GM23338 (cell line): ENCODE measurements at places on chromosomes 5 and 9. TPM values are rescaled to one million over a fixed set of nuclear protein-coding genes. Genes with fewer than 3 reads are reported as not detected.
A peak's percentile ranks its signal among the peaks of the same experiment; 100 is the strongest.

- H3K27me3 ChIP-seq = no peaks in the 10 kb centered on the region
- H3K27ac ChIP-seq = no peak overlapping the region
- no peak for DNase-seq
- no peak overlapping the region for H3K4me3 ChIP-seq
Observed at GRCh38 chr9:21549890-21550289, 67.8 kb upstream of the IFNE start.

GRCh38 chr5:75438722-75439121, 72.7 kb downstream of the CERT1 start:
- no peaks in the 10 kb centered on the region for H3K4me1 ChIP-seq
- no peaks in the 10 kb centered on the region for H3K36me3 ChIP-seq
- H3K27me3 ChIP-seq = no peaks in the 10 kb centered on the region
- H3K27ac ChIP-seq = no peak overlapping the region

DNA sequence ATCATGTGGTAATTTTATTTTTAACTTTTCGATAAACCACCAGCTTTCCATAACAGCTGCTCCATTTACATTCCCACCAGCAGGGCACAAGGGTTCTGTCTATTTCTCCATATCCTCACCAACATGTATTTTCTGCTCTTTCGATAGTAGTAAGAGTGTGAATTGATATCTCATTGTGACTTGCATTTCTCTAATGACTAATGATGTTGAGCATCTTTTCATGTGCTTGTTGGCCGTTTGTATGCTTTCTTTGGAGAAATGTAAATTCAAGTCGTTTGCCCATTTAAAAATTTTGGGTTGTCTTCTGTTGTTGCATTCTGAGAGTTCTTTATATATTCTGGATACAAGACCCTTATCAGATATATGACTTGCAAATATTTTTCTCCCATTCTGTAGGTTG, 45.9 kb downstream of the PSD2 start:
- H3K4me3 ChIP-seq = no peak overlapping the region
- H3K36me3 ChIP-seq = no peaks in the 10 kb centered on the region
- no peak overlapping the region for H3K27ac ChIP-seq
- H3K27me3 ChIP-seq = peaks cover 21% of the 10 kb centered on the region
- no peak for DNase-seq
- no peaks in the 10 kb centered on the region for H3K4me1 ChIP-seq

DNA sequence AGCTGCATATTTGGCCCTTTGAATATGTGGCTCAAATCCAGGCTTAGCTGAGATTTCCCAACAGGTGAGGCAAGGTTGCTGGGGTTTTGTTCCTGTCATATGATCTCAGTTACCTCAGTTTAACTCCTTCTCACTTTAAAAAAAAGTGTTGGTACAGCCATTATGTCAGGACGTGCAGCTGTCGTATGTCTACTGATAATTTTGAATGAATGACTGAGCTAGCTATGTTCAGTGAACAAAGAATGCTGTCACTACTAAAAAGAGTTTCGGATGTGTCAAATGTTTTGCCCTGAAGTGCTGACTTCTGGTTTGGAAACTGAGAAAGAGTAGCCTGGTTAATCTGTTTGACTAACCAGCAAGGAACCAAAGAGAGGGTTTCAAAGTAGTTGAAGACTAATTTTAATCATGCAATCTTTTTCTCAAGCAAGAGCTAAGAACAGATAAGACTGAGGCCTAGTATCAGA, 106.3 kb upstream of the NR3C1 start:
- no peaks in the 10 kb centered on the region for H3K36me3 ChIP-seq
- no peak for DNase-seq
- no peaks in the 10 kb centered on the region for H3K27me3 ChIP-seq
- no peaks in the 10 kb centered on the region for H3K4me1 ChIP-seq

- H3K36me3 ChIP-seq = no peaks in the 10 kb centered on the region
- H3K4me3 ChIP-seq = no peak overlapping the region
- no peaks in the 10 kb centered on the region for H3K4me1 ChIP-seq
- H3K27me3 ChIP-seq = no peaks in the 10 kb centered on the region
- no peak overlapping the region for H3K27ac ChIP-seq
Observed at GRCh38 chr9:18299449-18299848, 174.5 kb upstream of the ADAMTSL1 start.

DNA sequence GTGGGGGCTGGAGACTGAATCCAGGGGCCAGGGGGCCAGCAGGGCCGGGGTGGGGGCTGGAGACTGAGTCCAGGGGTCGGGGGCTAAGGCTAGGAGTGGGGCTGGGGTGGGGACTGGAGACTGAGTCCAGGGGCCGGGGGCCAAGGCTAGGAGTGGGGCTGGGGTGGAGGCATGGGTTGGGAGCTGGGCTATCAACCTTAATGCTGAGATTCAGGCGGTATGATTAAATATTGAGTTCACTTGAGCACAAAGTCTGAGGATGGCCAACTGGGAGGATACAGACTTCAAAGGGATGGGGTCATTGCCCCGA, 17.0 kb upstream of the LRRC14B start:
- H3K4me1 ChIP-seq = no peaks in the 10 kb centered on the region
- no peak for DNase-seq
- H3K4me3 ChIP-seq = no peak overlapping the region
- no peaks in the 10 kb centered on the region for H3K27me3 ChIP-seq
- no peaks in the 10 kb centered on the region for H3K36me3 ChIP-seq

DNA sequence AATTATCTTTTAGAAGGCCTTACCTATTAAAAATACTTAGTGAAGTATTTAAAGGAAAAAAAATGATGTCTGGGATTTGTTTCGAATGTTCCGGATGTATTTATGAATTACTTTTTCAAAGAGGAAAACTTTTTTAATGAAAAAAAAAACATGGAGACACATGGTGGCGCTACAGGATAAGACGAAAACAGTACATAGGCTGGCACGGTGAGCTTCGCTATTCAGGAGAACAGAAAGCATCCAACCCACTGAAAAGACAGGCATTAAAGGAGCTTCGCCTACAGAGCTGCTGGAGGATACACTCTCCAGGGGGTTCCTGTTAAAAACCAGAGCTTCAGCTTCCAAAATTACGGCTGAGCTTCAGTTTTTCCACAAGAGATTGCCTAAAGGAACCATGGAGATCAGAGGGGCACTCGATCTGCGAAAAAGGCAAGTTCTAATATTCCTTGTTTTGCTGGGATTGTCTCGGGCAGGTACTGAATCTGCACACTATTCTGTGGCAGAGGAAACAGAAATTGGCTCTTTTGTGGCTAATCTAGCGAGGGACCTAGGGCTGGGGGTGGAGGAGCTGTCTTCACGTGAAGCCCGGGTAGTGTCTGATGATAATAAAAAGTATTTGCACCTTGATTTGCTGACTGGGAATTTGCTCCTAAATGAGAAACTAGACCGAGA, at the start of gene PCDHB14:
TSS of gene PCDHB14 (plus strand) at position 232 of the 672 bp plus-strand sequence. CDS start at position 395, 163 bp downstream.
- H3K4me1 ChIP-seq = no peaks in the 10 kb centered on the region
- H3K4me3 ChIP-seq = peak within 1 kb of the TSS; percentile 19
- H3K36me3 ChIP-seq = no peaks in the 10 kb centered on the region
- DNase-seq = peak; percentile 91
- H3K27ac ChIP-seq = no peak within 1 kb of the TSS

DNA sequence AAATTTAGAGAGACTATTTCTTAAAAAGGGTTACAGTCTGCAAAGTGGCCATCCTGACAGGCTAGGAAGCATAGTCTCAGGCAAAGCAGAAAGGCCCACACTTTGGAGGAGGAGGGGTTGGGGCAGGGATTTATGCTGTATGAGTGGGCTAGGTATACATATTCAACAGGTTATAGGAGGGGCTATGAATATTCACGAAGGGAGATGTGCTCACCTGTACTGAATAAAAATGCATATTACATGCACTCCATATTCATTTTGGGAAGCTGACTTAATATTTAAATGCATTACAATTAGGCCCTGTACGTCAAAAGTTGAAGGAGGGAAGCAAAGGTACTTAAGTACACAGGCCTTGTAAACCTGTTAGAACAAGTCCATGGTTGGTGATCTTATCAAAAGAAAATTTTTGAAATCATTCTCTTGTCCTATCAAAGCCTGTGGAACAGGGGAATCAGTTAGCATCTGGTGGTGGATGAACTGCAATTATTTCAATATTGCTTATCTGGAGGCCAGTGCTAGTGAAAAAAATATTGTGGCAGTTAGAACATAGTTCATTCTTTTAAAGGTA, 1.6 kb downstream of the CENPP start:
- H3K4me3 ChIP-seq = no peak overlapping the region; the same call in 1 of the 2 replicates
- 0 out of 2 replicates have a peak overlapping the region, but pooled peaks have one; percentile 42 for H3K27ac ChIP-seq
- H3K27me3 ChIP-seq = no peaks in the 10 kb centered on the region
- peaks cover 10% of the 10 kb centered on the region for H3K36me3 ChIP-seq
- peaks cover 19% of the 10 kb centered on the region for H3K4me1 ChIP-seq

GRCh38 chr9:117400171-117400570, 14.7 kb downstream of the ASTN2 start:
- no peaks in the 10 kb centered on the region for H3K27me3 ChIP-seq
- peak; percentile 64 for DNase-seq
- H3K4me1 ChIP-seq = peaks cover 35% of the 10 kb centered on the region
- no peak overlapping the region for H3K27ac ChIP-seq
- H3K4me3 ChIP-seq = no peak overlapping the region
- no peaks in the 10 kb centered on the region for H3K36me3 ChIP-seq

DNA sequence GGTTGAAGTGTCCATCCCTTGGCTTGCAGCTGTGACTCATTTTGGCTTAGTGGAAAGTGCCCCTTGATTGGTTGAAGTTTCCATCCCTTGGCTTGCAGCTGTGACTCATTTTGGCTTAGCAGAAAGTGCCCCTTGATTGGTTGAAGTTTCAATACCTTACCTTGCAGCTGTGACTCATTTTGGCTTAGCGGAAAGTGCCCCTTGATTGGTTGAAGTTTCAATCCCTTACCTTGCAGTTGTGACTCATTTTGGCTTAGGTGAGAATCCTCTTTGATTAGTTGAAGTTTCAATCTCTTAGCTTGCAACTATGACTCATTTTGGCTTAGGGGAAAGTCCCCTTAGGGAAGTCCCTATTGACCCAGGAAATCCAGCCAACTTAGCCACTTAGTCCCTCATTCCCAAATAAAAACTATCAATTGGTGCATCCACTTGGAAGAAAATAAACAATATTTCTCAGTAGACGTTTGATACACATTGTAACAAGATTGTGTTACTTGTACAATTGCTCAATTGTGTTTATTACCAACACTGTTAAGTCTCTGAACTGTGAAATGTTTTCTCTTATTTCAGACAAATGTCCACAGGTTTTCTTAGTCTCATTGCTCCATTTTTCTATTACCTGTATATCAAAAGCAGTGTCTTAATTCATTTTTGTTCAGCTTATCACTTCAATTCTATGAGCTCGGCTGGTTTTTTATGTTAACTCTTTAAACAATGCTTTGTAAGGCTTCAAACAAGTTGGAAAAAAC, 2308.8 kb upstream of the ACO1 start:
- H3K4me3 ChIP-seq = no peak overlapping the region
- no peak overlapping the region for H3K27ac ChIP-seq
- no peaks in the 10 kb centered on the region for H3K27me3 ChIP-seq
- no peak for DNase-seq
- H3K36me3 ChIP-seq = no peaks in the 10 kb centered on the region

- H3K27me3 ChIP-seq = no peaks in the 10 kb centered on the region
- H3K36me3 ChIP-seq = no peaks in the 10 kb centered on the region
- no peak for DNase-seq
- H3K4me3 ChIP-seq = no peak overlapping the region
- H3K4me1 ChIP-seq = no peaks in the 10 kb centered on the region; the same call in 1 of the 2 replicates
Observed at GRCh38 chr5:125450771-125451170, 704.3 kb upstream of the ZNF608 start.

- no peaks in the 10 kb centered on the region for H3K27me3 ChIP-seq
- no peak for DNase-seq
- H3K4me1 ChIP-seq = peaks cover 10% of the 10 kb centered on the region
- no peaks in the 10 kb centered on the region for H3K36me3 ChIP-seq
- H3K4me3 ChIP-seq = no peak overlapping the region
- H3K27ac ChIP-seq = no peak overlapping the region
Observed at GRCh38 chr5:164672931-164673694, 1167.7 kb downstream of the MAT2B start.

DNA sequence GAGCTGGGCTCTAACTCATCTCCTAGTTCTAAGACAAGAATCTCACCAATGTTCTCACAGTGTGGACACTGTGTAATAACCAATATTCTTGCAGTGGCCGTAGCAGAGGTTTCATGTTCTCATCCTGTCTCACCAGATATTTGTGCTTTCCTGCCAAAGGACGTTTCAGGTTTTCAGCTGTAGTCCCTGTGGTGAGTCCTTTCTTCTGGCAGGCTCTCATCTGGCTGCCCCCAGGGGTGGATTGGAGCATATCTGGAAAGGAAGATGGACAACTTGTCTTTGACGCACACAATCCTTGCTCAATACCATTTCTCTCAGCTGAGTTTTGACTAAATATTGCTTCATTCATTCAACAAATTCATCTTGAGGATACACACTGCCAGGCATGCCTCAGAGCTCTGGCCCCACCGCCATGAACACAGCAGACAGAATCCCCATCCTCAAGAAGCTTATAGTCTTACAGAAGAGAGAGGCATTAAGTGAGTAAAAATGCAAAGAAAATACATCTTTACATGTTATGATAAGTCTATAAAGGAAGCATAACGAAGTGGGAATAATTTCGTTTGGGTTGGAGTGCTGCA, 33.8 kb upstream of the NEURL1B start:
- no peaks in the 10 kb centered on the region for H3K27me3 ChIP-seq
- no peak for DNase-seq
- no peak overlapping the region for H3K4me3 ChIP-seq
- no peaks in the 10 kb centered on the region for H3K36me3 ChIP-seq
- H3K4me1 ChIP-seq = peaks cover 5% of the 10 kb centered on the region; the same call in 1 of the 2 replicates

SOHLH1 gene
- total RNA-seq = 0.21 TPM in 1 of 2 replicates, not detected in the other

PARP8 gene
- 21.8 and 25.0 TPM in 2 replicates for total RNA-seq

RALGPS1 gene
- total RNA-seq = 35.9 and 57.1 TPM in 2 replicates

MEIKIN gene
- total RNA-seq = not detected in 2 replicates
